Frontal cortex (tissue), 4 donors: ENCODE measurements at places on chromosomes 2 and 18.

DNA sequence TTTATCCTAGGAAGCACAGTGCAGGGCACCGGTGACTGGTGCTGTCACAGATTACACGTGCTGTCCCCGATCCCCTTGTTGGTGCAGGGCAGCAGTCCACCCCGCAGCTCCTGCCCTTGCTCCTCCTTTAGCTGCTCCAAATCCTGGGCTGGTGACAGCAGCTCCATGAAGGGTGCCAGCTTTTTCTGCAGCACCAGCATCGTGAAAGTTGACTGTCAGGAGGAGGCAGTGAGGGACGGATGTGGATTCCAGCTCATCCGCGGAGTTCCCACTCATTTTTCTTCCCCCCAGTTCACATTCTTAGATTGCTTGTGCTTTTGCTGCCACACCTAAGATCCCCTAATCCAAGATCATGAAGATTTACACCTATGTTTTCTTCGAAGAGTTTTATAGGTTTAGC lies 67.5 kb downstream of the ONECUT2 start:
- DNase-seq, result no peak

- no peak for DNase-seq
Observed at GRCh38 chr2:168174756-168175155, 72.6 kb downstream of the STK39 start.

- DNase-seq, result no peak
Observed at GRCh38 chr2:141906678-141907077, 224.1 kb downstream of the LRP1B start.

- DNase-seq, result no peak
Observed at GRCh38 chr2:54559593-54560145, 103.5 kb downstream of the SPTBN1 start.
